ENCODE measurements at places on chromosomes 12 and 14.

DNA sequence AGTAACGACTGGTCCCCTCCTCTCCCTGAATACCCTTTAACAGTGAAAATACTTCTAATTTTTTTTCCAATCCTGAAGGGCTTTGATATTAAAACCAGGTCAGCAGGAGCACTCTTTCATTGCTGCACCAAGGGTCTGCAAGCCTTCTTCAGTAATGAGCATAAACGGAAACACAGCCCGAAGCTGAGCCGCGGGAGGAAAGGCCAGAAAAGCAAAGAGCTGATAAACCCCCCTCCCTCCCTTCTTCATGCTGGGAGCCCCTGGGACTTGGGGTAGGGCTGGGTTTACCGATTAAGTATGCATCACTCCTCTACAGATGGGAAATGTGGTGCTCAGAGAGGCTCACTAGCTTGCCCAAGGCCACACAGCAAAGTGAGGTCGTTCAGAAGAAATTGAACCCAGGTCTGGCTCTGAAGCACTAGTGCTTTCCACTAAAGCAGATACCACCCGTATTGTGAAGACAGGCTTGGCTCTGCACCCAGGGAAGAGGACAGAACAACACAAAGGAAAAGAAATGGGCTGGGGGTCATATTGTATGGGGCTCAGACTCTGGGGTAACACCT, 128.8 kb downstream of the GLT1D1 start:
- no peak for DNase-seq

GRCh38 chr12:14691560-14691959, 4.8 kb downstream of the GUCY2C start:
- peak; percentile 90 for DNase-seq

DNA sequence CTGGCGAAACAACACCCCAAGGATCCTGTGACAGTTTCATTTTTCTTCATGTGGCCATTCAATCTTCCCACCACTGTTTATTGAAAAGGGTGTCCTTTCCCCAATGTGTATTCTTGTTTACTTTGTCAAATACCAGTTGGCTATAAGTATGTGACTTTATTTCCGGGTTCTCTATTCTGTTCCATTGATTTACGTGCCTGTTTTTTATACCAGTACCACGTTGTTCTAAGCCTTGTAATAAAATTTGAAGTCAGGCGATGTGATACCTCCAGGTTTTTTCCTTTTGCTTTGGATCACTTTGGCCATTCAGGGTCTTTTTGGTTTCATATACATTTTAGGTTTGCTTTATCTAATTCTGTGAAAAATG, 9.1 kb upstream of the MGAT4C start:
- no peak for DNase-seq

DNA sequence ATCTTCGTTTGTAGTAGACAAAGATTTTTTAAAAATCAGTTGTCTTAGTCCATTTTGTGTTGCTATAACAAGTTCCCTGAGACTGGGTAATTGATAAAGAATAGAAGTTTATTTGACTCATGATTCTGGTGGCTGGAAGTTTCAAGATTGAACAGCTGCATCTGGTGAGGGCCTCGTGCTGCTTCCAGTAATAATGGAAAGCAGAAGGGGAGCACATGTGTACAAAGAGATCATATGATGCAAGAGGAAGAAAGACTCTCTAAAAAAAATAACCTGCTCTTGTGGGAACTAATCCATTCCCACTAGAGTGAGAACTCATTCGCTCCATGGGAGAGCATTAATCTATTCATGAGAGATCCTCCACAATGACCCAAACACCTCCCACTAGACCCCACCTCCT, 24.8 kb downstream of the MUCL1 start:
- DNase-seq, result peak; percentile 63

- DNase-seq, result no peak
Observed at GRCh38 chr12:47377414-47378221, 297.9 kb upstream of the AMIGO2 start.

DNA sequence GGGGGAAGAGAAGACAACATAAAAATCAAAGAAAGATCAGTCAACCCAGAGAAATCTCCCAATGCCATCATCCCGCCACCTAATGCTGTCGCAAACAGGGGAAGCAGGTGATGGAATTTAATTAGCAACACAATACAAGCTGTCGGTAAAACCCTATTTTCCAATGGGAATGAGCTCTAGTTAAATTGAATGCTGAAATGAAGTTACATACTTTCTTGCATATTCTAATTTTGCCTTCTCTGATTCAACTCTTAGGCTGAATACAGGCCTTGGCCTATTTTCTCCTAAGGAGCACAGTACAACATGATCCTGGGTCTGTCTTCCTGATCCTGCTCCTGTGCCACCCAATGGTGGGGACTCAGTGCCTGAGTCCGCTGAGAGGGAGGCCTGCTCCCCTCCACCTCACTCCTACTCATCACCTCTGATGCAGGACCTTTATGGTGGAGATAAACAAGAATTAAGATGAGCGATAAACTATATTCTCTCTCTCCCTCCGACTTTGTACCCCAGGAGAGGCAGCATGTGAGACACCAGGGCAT, 238.8 kb downstream of the GXYLT1 start:
- no peak for DNase-seq
